Left lobe of liver (tissue), 2 donors: ENCODE measurements at places on chromosomes 16 and 17. TPM values are rescaled to one million over a fixed set of nuclear protein-coding genes. Genes with fewer than 3 reads are reported as not detected.

MYO15B gene
- total RNA-seq = 34.2 TPM

EME1 gene
- 0.13 TPM for total RNA-seq

HOXB2 gene
- 2.3 TPM for total RNA-seq

SLC46A1 gene
- total RNA-seq = 46.2 TPM

LRRC46 gene
- total RNA-seq = 0.40 TPM

PAQR4 gene
- total RNA-seq = 1.5 TPM

NXPH3 gene
- total RNA-seq = 0.08 TPM

CD300H gene
- total RNA-seq = not detected

GNG13 gene
- total RNA-seq = not detected

TCAP gene
- total RNA-seq = 0.55 TPM

CLEC10A gene
- 1.1 TPM for total RNA-seq

KATNB1 gene
- total RNA-seq = 8.7 TPM

CD79B gene
- 0.81 TPM for total RNA-seq

DNAI2 gene
- not detected for total RNA-seq

DYNLRB2 gene
- not detected for total RNA-seq

CHST4 gene
- total RNA-seq = 3.9 TPM

TNFRSF17 gene
- 0.55 TPM for total RNA-seq

GRB7 gene
- 12.0 TPM for total RNA-seq

PPY gene
- total RNA-seq = not detected

FAM222B gene
- 6.6 TPM for total RNA-seq

ABCC3 gene
- 326 TPM for total RNA-seq

CHD3 gene
- 5.7 TPM for total RNA-seq

CFAP119 gene
- total RNA-seq = 0.40 TPM

MRC2 gene
- 2.3 TPM for total RNA-seq

KRT25 gene
- total RNA-seq = not detected

MPO gene
- 0.43 TPM for total RNA-seq

OR1F1 gene
- not detected for total RNA-seq

GAST gene
- not detected for total RNA-seq

P2RX5 gene
- not detected for total RNA-seq

GDPD1 gene
- total RNA-seq = 0.68 TPM

NOXO1 gene
- 1.7 TPM for total RNA-seq

DDX42 gene
- 33.6 TPM for total RNA-seq

TSPAN10 gene
- 1.5 TPM for total RNA-seq

FNDC8 gene
- not detected for total RNA-seq

RGS9 gene
- total RNA-seq = 3.0 TPM

GPR142 gene
- not detected for total RNA-seq

AMDHD2 gene
- 22.2 TPM for total RNA-seq

FBF1 gene
- total RNA-seq = 3.4 TPM

SYCE1L gene
- 0.65 TPM for total RNA-seq

ACSM2A gene
- 359 TPM for total RNA-seq

CMC2 gene
- 36.8 TPM for total RNA-seq

ETV4 gene
- total RNA-seq = 0.65 TPM
